ENCODE measurements at places on chromosomes 2 and 18.

DNA sequence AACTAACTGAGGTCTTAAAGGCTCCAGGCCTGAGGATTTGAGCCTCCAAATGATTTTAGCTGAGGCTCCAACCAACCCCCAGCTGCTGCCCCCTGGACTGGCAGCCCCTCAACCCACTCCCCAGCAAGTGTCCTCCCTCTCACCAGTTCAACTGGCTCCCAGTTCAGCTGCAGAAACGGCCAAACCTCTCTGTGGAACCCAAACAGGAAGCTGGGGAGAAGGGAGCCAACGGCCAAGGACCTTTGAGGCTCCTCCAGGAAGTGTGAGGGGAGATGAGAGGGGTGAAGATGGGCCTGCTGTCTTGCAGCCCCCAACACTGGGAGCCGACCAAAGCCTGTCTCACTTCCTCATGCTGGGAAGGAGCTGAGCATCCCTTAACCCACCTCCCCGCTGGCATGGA lies 24.9 kb downstream of the ZFP36L2 start:
- DNase-seq: no peak

DNA sequence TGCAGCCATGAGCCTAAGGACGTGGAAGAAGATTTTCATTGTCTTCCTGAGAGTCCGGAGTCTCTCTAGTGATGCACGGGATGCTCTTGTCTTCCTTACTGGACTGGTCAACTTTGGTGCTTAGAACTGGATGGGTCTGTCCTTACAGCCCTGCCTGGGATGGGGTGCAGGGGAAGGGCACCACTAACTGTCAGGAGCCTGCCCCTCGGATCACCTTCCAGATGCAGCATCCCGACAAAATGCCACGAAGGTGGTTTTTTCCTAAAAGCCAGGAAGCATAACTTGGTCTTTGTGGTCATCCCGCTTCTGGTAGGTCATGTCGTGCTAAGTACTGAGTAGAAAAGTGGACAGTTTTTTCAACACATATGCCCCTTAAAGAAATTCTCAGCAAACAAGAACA lies 207.4 kb upstream of the TWIST2 start:
- DNase-seq: no peak

DNA sequence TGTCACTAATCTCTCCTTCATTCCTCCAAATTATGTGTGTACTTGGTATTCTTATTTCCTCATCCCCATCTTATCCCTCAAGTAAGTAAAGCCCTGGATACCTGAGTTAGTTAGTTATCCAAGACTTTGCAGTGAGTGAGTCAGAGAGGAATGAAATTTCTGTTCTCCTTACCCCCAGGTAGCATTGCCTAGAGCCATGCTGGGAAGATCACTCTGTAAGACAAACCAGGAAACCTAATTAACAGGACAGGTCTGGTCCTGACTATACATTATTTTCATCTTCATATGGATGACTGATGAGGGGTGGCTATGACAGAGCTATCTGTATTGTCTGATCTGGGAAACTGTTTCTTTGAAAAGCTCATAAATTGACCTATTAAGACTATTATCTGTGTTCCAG lies 55.0 kb upstream of the ITGA6 start:
- no peak for DNase-seq

DNA sequence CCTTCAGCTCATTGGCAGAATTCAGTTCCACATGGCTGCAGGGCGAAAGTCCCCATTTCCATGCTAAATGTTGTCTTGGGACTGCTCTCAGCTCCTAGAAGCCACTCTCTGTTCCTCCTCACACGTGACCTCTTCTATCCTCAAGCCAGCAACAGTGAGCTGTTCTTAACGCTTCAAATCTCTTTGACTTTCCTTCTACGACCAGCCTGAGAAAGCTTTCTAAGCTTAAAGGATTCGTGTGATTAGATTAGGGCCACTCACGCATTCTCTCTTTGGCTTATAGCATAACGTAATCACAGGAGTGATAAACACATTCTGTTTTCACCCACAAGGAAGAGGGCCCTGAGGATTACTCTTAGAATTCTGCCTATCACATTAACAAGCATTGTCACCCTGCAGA lies 29.8 kb upstream of the LAMA1 start:
- no peak for DNase-seq

- DNase-seq: no peak
Measured at GRCh38 chr2:68824831-68825230, 46.4 kb downstream of the BMP10 start.

DNA sequence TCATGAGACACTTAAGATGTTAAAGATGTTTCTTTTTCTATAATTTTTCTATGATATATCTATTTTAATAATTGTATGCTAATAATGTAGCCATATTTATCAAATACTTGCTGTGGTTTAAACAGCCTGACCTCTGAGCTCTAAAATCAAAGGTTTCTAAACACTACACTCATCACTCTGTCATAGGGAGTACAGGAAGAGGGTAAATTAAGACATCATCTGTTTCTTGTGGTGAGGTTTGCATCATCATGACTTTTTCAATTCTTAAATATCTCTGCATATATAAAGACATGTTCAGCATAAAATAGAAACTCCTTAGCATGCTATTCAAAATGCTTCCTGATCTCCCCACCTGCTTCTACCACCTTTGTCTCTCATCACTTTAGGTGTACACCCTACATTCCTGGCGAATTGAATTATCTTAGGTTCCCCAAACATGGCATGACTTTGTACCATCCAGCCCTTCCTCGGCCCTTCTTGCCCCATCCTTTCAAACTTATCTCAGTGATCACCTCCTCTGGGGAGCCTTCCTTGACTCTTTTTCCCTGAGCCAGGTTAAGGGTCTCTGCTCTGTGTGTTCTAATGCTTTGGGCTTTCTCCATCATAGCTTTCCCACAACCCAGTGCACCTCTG lies 105.3 kb upstream of the TTN start:
- DNase-seq: no peak

- no peak for DNase-seq
Measured at GRCh38 chr18:22194151-22194598, 24.8 kb downstream of the GATA6 start.

- DNase-seq: no peak
Measured at GRCh38 chr18:75045272-75045671, 163.7 kb downstream of the PTGR3 start.

- DNase-seq: no peak
Measured at GRCh38 chr2:168744844-168745243, 57.6 kb upstream of the NOSTRIN start.

DNA sequence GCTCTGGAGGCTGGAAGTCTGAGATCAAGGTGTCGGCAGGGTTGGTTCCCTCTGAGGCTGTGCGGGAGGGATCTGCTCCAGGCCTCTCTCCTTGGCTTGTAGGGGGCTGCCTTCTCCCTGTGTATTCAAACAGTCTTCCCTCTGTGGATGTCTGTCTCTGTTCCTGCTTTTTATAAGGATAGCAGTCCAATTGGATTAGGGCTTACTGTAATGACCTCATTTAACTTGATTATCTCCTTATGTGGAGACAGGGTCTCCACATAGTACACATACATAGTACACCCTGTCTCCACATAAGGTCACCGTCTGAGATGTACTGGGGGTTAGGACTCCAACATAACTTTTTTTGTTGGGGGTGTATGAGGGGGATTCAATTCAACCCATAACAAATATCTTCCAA lies 30.5 kb downstream of the TCF7L1 start:
- no peak for DNase-seq

DNA sequence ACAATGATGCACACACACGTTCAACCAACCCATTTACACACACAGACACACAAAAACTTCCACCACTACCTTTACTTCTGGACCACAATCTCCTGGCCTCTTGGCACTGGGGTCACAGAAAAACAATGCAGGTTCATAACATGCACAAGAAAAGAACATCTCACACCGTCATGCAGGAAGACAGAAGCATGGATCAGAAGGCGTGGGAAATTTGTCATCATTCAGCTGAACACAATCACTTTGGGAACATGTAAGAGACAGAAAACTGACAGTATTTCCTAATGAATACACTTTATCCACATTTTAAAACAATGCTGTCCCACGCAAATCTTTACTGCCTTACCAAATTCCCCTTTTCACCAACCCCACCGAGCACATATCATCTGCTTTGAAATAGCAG lies 501.9 kb upstream of the KLHL29 start:
- DNase-seq: no peak

DNA sequence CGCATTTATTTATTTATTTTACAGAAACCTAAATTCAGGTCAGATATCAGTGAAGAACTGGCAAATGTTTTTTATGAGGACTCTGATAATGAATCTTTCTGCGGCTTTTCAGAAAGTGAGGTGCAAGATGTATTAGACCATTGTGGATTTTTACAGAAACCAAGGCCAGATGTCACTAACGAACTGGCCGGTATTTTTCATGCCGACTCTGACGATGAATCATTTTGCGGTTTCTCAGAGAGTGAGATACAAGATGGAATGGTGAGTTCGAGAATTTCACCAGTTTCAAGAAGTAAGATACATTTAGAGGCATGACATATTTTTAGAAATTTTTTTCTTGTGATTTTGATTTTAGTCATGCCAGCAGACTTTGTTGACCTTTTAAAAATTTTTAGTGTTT lies 4.6 kb downstream of the CDCA7 start:
- DNase-seq: no peak

DNA sequence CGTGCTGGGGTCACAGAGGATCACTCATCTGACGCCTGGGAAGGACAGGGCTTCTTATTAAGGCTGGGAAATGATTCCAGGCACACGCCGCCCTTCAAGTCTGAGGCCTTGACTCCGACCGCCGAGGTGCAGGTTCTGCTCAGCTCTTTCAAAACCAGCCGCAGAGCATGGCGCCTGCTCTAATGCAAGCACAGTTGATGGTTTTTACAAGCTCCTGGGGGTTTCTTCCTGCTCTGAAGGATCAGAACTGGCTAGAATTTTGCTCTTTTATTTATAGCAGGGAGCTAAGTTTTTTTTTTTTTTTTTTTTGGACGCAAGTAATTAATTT lies 32.0 kb downstream of the CDCA7 start:
- DNase-seq: no peak

DNA sequence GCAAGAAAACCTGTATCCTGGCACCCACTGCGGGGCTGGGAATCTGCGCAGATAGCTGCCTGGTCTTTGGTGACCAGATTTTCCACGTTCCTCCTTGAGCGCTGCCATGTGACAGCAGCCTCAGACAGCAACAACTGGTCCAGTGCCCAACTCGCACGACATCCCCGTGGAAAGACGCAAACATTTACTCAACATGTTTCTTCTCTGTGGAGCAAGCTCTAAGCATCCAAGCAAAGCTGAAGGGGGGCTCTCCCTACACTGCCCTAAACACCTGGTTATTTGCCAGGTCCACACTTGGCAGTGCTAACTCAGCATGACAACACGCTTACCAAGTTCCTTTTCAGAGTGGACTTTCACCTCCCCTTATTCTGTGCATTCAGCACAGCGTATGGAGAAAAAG lies 11.3 kb downstream of the ZNF516 start:
- no peak for DNase-seq

DNA sequence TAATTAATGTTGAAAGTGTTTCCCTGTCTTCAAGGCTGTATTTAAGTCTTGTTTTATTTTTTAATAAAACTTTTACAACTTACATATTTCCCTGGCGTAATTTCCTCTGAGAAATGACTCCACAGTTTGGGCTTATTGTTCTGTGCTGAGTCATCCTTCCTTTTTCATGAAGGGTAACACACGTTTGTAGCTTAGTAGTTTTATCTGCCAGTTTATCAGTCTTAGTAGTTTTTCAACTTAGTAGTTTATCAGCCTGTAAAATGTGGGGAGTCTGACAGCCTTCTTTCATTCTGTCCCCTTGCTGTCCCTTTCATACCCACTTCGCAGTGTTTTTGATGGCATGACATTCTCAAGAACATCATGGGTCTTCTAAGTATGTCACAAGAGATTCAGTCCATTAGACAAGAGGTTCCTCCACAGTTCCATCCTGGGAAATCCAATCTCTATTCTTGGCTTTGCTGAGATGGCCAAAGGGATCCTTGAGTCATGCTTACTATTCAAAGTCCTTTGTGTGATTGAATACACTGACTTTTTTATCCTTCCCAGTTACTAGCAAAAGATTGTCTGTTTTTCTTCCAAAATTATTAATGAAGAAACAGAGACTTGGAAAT lies 60.0 kb upstream of the SGPP2 start:
- no peak for DNase-seq

DNA sequence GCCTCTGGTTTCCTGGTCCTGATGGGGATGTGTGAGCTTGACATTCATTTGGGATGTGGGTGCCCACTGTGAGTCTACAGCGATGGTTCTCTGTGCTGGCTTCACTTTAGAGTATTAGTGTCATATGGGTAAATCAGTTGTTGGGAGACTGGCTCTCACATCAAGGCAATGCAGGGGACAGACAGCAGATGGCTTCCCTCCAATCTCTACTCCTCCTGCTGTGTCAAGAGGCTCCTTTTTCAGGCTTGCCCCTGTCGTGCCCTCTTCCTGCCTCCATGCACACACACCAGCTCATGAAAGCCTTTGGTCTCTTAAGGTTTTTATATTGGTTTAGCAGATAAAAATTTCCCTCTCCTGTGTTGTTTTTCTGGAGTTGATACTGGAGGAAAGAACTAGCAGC lies 315.6 kb downstream of the RDH14 start:
- no peak for DNase-seq

GRCh38 chr18:79326413-79327198 lies 69.1 kb upstream of the NFATC1 start:
- DNase-seq: no peak

- DNase-seq: no peak
Measured at GRCh38 chr2:69011611-69012157, 1.3 kb upstream of the ANTXR1 start.

All from anterior cingulate cortex (tissue), 58 donors.